NCI-H187 (cell line): ENCODE measurements at places on chromosomes 2 and 18.

- DNase-seq, result no peak
These were observed 87.1 kb downstream of the CNTNAP5 start for GRCh38 chr2:124112206-124112605.

DNA sequence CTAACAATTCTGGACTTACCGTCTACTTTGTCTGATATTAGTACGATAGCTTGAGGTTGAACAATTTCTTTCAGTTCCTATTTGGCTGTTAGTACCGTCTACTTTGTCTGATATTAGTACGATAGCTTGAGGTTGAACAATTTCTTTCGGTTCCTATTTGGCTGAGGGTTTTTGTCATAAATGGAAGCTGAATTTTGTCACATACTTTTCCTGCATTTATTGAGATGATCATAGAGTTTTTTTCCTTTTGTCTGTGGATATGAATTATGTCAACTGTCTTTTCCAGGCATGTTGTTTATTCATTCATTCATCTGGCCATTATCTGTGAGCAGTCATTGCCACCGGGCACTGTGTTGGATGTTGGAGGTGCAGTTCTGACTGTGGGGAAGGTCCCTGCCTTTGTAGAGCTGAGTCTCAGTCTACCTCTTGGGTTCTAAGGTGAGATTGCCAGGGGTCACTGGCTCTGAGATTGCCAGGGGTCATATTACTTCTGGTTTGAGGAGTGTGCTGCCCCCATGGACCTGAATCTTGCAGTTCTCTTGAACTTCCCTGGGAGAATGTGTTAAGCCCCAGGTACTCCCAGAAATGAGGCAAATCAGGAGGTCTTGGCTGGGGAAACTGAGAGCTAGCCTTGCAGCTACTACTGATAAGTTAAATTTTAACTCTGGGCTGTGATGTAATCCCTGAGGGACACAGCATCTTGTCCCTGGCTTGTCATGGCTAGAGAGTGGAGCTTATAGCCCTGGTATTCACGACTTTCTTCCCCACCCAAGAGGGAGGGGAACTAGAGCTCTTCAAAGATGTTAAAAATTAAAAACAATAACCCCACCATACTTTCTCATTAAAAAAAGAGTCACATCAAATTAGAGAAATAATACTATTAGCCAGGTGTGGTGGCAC is 89.1 kb upstream of the MBOAT2 start:
- no peak for DNase-seq

GRCh38 chr2:105099153-105099552 is 61.3 kb downstream of the MRPS9 start:
- no peak for DNase-seq

- DNase-seq, result no peak
These were observed 56.1 kb upstream of the CDCA7 start for GRCh38 chr2:173298536-173299097.

GRCh38 chr18:56721491-56721890 is 70.3 kb downstream of the WDR7 start:
- no peak for DNase-seq

DNA sequence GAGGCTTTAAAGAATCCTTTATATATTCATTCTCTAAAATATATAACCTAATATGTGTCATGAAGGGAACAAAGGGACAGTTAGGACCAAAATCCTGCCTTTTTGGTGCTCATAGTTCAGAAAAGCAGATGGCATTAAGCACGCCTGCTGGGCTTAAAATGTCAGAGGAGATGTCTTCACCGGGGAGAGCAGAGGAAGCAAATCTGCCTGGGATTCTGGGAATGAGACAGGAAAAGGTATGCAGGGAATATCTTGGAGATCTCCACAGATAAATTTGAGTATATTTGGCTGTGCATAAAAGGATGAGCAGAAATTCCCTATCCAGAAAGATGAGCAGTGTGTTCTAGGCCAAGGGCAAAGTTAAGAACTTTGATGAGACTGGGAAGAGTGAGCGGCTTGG is 45.5 kb downstream of the FSHR start:
- no peak for DNase-seq

- DNase-seq, result no peak
These were observed 59.1 kb upstream of the PGAP1 start for GRCh38 chr2:196985511-196986183.
